ENCODE measurements at places on chromosomes 1 and 21.

DNA sequence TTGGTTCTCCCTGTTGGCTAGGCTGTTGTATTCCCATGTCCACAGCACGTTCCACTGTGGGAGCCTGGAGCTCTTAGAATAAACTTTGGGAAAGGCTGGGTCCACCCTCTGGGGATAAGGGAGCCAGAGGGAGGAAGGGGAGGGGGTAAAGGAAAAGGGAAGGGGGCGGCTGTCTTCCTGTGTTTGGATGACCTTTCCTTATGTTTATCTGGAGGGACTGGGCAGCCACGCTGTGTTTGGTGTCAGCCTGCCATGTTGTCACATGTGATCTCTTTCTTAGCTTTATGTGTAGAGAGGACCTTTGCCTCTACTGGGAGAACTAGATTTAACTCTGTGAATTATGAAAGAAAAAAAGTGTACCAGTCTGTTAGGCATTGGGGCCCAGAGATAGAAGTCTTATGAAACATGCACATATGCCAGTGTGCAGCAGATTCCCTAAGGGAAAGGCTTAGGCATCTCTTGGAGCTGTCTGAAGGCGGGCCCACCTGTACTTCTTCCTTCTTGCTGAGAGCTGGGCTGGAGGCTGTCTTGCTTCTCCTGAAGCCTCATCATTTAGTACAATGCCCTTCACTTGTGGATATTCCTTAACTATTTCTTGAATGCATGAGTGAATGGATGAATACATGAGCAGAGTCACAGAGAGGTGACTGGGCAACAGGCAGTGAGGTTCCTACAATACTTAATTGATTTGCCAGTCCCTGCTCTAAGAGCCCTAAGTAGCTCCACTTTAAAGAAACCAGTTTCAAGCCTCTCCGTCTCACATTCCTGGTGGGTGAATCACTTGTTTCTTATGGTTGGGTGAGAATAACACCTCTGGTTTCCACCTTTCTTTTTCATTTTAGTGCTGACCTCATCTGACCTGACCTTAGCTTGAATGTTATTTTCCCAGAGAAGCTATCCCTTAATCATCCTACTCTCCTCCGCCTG lies 62.5 kb upstream of the ARHGAP29 start:
- DNase-seq, result no peak

- DNase-seq, result no peak
These were observed 498.2 kb downstream of the PLPP3 start for GRCh38 chr1:56081173-56081572.

DNA sequence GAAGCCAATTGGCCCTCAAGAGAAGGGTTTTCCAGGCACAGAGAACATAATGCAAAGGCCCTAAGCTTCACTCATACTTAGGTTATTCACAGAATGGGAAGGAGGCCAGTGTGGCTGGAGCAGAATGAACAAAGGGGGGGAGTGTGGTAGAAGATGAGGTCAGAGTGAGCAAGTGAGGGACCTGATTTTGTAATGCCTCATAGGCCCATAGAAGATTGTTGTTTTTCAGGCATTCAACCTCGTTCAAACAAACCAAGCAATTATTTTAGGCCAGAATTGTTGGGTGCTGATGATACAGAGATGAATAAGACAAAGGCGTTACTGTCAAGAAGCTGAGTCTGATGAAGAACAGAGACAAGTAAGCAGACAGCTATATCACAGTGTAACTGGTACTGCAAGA lies 54.5 kb upstream of the RAP1A start:
- no peak for DNase-seq

GRCh38 chr1:11338284-11338924 lies 65.4 kb downstream of the UBIAD1 start:
- DNase-seq, result no peak

DNA sequence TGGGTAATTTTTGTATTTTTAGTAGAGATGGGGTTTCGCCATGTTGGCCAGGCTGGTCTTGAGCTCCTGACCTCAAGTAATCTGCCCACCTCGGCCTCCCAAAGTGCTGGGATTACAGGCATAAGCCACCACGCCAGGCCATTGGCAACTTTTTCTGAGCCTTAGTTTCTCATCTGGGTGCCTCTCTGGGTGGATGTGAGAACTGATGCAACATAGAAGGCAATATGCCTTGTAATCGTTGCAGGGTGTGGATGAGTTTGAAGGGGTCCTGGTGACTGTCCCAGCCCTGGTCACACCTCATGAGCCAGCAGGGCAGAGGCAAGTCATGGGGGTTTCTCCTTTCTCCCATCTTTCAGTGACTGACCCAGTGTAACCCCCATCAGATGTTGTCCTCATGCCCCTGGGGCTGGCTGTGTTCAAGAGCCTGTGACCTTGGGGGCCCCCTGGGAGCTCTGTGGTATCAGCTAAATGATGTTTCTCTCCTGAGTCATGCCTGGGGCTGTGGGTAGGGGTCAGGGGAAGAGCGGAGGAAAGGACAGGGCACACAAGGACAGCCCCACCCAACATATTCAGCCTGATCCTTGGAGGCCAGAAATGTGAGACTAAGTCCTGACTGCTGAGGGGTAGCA lies 3.6 kb downstream of the COL9A2 start:
- DNase-seq, result no peak

GRCh38 chr1:221574529-221574928 lies 167.4 kb downstream of the DUSP10 start:
- DNase-seq, result no peak

- no peak for DNase-seq
These were observed 37.1 kb downstream of the DDAH1 start for GRCh38 chr1:85427849-85428248.

DNA sequence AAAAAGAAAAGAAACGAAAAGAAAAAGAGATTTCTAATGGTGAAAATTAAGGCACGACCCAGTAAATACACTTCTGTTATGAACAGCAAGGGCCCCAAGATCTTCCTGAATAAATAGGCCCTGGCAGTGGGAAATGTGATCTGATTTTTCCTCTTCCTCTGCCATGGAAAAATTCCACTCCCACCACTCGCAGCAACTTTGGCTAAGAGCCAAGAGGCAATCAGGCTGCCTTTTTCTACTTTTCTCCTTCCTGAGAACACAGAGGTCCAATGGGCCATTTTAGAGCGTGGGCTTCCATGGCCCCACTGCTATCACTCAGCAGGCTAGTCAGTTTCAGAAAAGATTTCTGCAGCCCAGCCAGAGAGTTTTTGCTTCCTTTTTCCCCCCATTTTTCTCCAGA lies 33.7 kb upstream of the AK4 start:
- no peak for DNase-seq

GRCh38 chr1:6271006-6271405 lies 10.1 kb upstream of the GPR153 start:
- DNase-seq, result no peak

DNA sequence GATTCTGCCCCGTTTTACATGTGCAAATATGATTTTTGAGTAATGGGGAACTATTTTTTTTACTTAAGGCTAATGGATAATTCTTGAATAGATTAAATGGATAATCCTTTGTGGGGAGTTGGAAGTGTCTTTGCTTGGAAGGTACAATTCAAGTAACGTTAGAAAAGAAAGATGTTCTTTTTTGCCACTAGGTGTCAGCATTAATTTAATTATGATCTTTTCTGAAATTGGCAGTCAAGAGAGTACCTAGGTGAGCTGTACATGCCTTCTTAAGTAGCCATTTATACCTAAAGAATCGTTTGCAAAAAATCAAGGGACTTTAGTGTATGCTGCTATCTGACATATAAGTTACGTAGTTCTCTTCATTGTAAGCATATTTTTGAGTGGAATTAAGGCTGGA lies 2.2 kb downstream of the FBXO28 start:
- DNase-seq, result peak; percentile 42

DNA sequence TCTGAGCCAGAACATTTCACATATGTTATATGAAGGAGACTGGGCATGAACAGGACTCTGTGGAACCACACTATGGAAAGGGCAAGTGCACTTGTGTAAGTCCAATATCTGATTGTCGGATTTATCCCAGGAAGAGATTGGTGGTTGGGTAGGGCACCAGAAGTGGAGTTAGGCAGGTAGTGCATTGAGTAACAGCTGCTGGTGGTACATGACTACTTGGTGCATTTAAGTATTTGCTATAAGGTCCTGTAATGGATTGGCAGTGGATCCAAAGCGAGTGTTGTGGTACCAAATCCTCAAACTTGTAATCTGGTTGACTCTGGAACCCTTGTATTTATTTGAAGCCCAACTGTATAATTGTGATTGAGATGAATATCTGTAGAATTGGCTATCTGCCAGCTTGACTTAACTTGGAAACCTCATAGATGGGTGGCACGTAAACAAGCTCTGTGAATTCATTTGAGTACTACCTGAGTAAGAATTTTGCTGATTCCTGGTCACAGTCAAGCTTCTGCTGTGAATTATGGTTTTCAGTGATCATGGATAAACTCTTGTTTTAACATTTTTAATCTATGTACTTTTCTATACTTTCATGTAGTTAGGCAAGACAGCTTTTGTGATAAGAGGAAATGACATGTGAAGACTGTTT lies 21.1 kb downstream of the UBAP2L start:
- no peak for DNase-seq

- DNase-seq, result no peak
These were observed 37.9 kb downstream of the ETNK2 start for GRCh38 chr1:204113896-204114295.

- no peak for DNase-seq
These were observed 8.1 kb downstream of the KRTAP21-3 start for GRCh38 chr21:30710499-30710898.

GRCh38 chr1:159830722-159831121 lies 4.0 kb downstream of the SLAMF8 start:
- DNase-seq, result no peak

DNA sequence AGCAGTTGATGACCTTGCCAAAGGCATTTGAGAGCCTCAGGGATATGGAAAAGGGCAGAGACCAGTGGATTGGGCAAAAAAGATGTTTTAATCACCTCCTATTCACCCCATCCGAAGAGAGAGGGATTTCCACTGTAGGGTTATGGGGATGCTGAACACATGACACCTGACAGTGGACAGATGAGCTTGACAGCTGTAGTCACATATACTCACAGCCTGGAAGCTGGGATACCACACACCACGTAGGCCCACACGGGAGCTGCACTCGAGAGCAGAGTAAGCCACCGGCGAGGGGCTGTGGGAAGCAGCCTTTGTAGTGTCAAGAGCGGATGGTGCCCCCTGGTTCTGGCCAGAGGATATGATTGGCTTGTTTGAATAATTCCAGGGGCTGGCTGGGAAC lies 20.0 kb downstream of the ZBTB40 start:
- DNase-seq, result no peak

- no peak for DNase-seq
These were observed 377.4 kb downstream of the RRAGC start for GRCh38 chr1:38481871-38482826.

DNA sequence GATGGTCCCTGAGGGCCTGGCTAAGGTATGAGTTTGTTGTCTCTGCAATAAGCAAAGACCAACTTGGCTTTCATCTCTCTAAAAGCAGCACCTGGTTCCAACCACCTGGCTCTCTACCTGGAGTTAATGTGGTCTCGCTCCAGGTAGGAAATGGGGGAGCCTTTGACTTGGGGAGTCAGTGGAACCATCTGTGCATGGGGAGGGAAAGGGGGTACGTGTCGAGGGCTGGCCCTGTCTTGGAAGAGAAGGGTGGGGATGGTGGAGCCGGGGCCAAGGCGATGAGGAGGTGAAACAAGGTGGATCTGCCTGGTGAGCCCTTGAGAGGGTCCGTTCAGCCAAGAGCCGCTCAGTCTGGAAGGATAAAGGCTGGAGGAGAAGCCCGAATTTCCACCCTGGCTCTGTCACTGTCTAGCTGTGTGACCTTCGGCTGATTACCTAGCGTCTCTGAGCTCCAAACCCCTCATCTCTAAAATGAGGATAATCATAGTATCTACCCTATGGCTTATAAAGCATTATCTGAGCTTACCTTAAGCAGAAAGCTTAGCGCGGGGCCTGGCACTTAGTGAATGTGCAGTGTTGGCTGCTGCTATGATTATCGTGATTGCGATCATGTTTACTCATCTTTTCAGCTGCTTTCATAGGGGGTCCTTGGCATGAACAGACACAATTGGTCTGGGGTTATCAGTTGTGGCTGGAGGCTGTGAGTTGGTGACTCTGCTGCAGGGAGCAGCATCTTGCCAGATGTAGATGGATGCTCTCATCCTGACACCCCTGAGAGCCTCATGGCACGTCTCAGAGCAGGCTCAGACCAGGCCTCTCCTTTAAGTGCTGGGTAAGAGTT lies 78.7 kb downstream of the ACTL8 start:
- DNase-seq, result no peak

- DNase-seq, result peak; percentile 38
These were observed 6.4 kb downstream of the PPP2R5A start for GRCh38 chr1:212291505-212292134.
